Anterior cingulate cortex (tissue), 58 donors: ENCODE measurements at places on chromosomes 12 and 14.
A peak's percentile ranks its signal among the peaks of the same experiment; 100 is the strongest.

GRCh38 chr12:109553906-109554500 lies 19.3 kb downstream of the MMAB start:
- no peak for DNase-seq

GRCh38 chr12:124389138-124389724 lies 94.3 kb downstream of the RFLNA start:
- peak; percentile 86 for DNase-seq

DNA sequence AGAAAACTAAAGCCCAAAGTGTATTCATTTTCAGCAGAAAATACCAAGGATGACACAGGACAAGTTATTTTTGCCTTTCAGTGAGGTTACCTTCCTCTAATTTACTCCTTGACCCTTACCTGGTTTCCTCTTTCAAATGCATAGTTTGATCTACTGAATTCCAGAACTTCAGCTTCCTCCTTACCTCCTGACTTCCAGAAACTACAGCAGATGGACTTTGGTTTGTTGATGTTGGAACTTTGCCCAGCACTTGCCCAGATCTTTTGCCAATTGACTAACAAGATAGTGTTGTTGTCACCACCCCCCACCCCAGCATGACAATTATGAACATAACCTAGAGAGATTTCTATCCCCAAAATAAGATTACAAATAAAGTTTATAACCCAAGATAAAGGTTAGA lies 63.2 kb downstream of the NAV3 start:
- no peak for DNase-seq

DNA sequence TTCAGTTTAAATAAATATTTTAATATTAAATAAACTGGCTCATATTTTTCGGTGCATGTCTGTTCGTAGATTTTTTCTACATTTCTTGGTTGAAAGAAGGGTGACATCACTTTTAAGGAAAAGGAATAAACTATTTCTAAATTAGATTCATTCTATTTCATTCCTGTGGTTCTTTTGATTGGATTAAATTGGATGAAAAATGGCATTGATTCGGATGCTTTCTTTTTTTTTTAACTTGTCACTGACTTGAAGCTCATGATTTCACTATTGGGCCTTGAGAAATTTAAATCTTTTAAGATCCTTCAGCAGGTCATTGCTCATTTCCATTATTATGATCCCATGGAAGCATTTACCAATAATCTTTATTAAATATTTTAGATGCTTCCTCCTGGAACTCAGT lies 113.1 kb upstream of the RASSF8 start:
- no peak for DNase-seq

DNA sequence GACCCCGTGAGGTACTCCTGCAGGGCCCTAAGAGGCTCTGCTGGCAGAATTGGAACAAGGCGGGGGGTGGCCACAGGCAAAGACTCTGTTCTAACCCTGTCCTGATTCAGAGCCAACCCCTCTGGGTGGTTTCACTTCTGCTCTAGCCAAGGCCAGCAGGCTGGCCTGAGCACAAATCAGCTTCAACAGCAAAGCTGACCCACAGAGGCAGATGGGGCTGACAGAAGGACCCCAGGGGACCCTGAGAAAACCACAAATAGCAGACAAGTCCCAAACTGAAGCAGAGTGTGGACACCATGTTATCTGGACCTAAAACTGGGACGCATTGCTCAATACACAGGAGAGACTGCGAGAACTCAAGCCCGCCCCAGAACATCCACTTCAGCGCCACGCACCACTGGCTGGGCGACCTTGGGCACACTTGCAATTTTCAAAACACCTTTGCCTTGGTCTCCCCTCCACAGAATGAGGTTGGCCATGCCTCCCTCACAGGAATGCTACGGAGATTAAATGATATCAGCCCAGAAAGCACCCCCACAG lies 76.4 kb upstream of the DICER1 start:
- no peak for DNase-seq

DNA sequence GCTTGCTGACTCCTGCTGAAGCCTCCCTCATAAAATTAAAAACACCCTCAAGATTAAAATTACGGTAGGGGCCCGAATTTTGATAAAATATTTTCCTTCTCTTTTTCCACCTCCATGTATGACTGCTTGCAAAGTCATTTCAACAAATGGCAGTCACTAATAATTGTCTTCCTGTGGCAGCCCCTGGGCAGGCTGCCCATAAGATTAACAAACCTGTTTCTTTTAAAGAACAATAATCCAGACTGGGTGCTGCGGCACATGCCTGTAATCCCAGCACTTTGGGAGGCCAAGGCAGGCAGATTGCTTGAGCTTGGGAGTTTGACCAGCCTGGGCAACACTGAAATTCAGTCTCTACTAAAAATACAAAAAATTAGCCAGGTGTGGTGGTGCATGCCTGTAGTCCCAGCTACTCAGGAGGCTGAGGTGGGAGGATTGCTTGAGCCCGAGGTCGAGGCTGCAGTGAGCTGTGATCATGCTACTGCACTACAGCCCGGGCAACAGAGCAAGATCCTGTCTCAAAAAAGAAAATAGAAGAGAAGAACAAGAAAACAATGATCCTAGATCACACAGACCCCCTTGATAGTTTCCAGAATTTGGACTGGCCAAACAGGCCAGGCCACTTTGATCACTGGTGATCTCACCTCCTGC lies 8.7 kb downstream of the SAV1 start:
- no peak for DNase-seq

- DNase-seq = no peak
These were observed 693.0 kb downstream of the LRFN5 start for GRCh38 chr14:42299692-42300091.

DNA sequence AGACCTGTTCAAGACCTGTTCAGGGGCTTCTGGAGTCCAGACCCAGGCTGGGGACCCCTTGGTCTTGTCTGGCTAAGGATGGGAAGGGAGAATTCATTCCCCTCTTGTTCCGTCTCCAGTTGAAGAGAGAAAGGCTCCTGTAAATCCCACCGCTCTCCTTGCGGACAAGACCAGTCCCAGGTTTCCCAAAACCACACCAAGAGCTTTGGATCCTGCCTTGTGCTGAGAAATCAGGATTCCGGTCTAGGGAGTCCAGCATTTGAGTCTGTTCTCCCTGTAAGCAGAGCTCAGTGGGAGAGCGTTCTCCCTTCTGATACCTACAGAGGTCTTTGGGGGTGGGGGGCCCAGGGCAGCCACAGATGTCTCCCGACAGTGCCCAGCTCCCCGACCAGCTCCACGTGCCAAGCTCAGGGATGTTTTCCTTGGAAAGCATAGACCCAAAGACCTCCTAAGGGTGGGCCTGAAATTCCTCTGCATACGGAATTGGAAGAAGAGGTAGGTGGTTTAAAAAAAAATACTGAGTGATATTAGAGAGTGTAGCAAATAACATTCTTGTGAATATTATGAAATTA lies 1.9 kb downstream of the HOXC13 start:
- no peak for DNase-seq

DNA sequence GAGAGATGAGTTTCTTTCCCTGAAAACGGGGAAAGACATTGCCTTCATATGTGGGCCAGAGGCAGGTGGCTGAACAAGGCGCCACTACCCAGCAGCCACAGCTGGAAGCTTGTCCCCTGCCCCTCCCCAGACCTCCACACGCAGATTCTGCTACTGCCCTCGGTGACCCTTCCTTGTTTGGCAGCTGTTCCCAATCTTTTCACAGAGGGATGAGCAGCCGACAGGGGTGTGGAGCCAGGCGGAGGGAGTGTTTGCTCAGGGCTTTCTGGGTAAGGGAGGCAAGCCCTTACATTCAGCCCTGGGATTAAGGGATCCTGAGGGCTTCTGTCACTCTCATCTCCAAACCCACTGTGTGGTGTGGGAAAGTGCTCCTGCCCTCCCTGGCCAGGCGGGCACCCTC lies 4.5 kb upstream of the KRT4 start:
- DNase-seq = no peak

DNA sequence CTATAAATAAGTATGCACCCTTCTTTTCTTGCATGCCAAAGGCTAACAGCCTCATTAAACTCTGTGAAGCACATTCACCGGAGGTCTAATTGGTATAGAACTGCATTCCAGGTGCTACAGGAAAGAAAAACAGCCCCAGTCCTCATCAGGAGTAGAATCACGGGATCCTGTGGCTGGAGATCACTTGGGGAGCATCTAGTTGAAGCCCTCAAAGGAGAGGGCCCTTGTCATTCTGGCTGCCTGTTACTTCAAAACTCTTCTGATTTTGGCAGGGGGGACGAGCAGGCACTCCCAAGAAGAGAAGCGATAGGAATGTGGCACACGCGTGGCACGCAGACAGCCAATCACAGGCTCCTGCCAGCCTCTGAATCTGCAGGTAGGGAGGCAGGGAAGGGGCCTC lies 154.4 kb downstream of the TTC7B start:
- DNase-seq = no peak

GRCh38 chr12:18979401-18980126 lies 150.0 kb upstream of the PLEKHA5 start:
- no peak for DNase-seq

DNA sequence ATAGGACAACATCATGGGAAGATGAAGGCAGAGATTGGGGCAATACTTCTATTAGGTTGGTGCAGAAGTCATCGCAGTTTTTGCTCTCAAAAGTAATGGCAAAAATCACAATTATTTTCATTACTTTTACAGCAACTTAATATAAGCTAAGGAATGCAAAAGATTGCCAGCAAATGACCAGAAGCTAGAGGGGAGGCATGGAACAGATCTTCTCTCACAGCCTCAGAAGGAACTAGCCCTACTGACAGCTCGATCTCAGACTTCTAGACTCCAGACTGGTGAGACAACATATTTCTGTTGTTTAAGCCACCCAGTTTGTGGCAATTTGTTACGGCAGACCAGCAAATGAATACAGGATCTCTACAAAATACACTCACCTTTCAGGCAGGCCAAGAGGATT lies 348.5 kb upstream of the TBX3 start:
- DNase-seq = no peak

DNA sequence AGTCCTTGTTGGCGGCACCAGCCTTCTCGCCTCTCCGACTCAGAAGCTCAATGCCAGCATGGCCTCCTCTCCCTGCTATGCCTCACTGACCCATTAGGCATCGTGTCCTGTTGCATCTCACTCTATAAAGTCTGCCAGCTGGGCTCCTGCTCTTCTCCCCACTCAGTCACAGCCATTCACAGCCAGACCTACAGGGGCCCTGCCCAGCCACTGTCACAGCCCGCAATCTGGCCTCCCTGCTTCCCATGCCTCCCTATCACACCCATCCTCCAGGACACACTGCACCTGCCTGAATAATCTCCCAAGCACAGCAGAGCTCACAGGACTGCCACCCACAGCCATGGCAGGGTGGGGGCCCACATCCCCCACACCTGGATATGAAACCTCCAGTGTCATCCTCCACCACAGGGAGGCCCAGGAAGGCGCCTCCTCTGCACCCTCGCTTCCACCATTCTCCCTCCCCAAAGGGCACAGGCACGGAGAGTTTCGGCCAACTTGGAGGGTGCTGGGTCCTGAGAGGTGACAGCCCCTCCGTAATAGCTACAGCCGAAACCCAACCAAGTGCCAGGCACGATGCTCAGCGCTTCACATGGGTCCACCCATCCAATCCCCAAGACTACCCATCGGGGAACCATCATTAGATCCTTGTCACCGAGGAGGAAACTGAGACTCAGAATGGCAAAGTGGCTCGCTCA lies 370.3 kb downstream of the BCL11B start:
- no peak for DNase-seq

DNA sequence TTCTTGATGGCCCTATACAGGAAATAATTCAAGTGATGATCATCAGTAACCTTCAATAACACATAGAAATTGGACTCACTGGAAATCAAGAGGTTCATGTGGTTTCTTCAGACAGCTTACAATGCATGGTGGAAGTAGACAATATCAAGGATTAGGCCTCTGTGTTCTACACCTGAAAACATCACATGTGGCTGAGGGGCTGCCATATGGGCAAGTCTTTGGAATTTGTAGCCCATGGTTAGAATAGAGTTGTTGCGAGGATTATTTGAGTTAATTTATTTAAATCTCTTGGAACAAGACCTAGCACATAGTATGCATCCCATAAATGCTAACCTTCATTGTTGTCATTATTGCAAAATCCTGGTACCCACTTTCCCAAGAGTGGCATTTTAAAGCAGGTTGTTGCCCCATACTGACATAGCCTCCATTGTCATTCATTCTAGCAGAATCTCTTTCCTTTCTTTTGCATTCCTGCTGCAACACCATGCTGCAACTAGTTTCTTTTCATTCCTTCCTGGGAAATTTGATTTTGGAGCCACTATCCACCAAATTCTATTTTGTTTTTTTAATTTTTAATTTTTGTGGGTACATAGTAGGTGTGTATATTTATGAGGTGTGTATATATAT lies 352.7 kb upstream of the NAV3 start:
- no peak for DNase-seq

DNA sequence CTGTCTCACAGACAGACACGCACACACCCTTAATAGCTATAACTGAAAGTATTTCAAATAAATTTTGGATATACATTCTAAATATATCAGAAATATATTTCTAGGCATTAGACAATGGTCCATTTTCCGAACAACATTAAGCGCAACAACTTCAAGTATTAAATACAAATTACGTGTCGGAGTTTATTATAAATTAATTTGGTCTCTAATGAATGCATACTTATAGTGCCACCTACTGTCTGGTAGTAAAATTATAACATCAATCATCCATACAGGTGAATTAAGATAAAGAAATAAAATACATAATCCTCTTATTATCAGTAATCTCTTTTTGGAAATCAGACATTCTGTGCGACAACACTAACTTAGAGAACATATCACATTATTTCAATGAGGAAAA lies 27.2 kb upstream of the CMAS start:
- DNase-seq = no peak

- no peak for DNase-seq
These were observed 22.2 kb upstream of the HSPB8 start for GRCh38 chr12:119156401-119157044.

- no peak for DNase-seq
These were observed 1.6 kb downstream of the ART4 start for GRCh38 chr12:14841761-14842160.

- no peak for DNase-seq
These were observed 341.8 kb downstream of the FSCB start for GRCh38 chr14:44165286-44165685.

DNA sequence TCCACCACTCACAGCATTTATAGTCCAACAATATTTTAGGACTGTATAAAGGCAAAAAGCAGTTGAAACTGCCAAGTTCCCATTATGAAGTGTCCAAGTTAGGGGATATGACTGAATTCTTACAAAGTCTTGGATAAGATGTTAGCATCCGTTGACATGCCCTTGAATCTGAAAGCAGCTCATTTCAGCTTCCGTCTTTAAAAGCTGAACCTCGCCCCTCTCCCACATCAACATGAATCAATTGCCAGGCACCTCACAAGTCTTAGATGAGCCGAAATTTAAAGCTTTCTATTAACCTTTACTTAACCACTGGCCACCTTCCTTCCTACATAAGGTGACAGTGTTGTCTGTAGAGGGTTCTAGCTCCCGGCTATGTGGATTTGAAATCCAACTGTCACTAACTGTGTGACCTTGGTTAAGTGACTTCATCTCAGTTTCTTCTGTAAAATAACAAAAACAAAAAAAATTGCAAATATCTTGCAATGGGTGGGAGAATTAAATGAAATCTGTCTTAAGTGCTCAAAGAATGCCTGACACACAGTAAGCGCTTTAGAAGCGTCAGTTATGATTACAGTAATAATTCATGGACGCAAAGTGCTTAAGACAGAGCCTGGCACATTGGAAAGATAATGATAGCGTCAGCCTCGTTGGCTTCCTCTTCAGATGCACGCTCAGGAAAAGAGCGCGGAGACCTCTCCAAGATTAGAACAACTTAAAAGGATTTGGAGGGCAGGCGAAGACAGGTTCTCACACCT lies 1.2 kb downstream of the PPP1CC start:
- no peak for DNase-seq
